Fibroblast of villous mesenchyme (primary cell): ENCODE measurements at places on chromosomes 4 and X. TPM values are rescaled to one million over a fixed set of nuclear protein-coding genes. Genes with fewer than 3 reads are reported as not detected.

- DNase-seq, result no peak
Measured at GRCh38 chr4:70761276-70761816, 39.6 kb downstream of the RUFY3 start.

Gene ERVMER34-1
- under 0.01 and 0.32 TPM in 2 replicates for total RNA-seq

- no peak for DNase-seq
Measured at GRCh38 chrX:13493659-13494058, 75.7 kb upstream of the EGFL6 start.

DNA sequence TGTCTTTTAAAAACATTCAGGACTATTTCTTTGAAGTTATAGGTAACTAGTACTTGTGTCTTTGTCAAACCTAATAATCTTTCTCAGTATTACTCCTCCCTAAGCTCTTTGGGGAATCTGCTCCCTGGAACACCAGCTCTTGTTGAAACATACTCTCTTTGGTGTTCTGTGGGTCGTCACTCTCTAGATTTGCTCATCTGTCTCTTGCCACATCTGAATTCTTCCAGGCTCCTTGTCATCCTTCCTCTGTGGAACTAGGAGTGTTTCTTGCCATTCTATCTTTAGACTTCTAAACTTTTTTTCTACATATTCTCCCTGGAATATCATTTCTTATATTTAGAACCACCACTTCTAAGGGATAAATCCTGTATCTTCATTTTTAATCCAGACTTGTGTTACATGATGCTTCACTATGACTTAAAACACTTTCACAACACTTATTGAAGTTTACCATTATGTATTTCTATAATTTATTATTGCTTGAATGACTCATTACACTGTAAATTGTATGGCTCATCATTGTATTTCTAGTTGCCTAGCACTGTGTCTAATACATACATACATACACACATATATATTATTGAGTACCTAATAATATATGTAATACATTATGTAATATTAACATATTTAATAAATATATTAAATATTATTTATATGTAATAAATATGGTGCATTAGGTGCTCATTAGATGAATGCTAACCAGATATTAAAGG lies 186.1 kb downstream of the TMA16 start:
- no peak for DNase-seq

- no peak for DNase-seq
Measured at GRCh38 chr4:24877868-24878635, 34.8 kb downstream of the CCDC149 start.

GRCh38 chrX:70481471-70482270 lies 37.0 kb downstream of the DLG3 start:
- DNase-seq, result peak; percentile 81

Gene PAGE1
- not detected in 2 replicates for total RNA-seq

DNA sequence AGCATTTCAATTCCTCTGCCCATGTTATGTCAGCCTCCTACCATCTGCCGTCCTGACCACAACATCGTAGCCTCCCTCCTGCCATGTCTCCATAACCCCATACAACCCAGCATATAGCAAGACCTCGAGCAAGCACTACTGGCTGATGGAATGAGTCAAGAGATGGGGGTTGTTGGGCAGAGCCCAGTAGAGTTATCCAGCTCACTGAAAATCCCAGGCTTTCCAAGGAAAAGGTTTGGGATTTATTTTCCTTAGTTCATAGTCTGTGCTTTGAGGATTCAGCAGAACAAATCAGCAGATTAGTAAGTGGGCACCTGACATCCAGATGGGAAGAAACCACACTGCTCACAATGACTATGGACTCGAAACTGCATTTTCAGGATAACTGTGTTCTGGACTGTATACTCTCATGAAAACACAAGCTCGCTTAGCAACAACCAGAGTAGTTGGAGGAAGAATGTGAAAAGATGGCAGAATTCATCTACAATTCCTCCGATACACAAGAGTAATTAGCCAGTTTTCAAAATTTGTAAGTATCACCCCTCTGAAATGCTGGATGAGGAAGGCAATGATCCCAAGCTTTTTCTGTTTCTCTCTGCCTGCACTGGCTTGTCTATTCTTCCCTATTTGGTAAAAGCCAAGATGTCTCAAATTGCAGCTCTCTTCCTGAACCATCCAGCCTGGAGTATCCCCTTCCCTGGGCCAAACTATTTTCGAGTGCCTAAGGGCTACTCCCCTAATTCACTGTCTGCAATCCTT lies 186.2 kb upstream of the TBL1X start:
- DNase-seq, result no peak

GRCh38 chr4:89712141-89712540 lies 124.8 kb downstream of the SNCA start:
- peak; percentile 81 for DNase-seq

Gene GAGE2A
- total RNA-seq, result not detected in 2 replicates
